T-helper 2 cell (primary cell): ENCODE measurements at places on chromosomes 12 and 14.

GRCh38 chr14:100256339-100256895 is 17.5 kb downstream of the YY1 start:
- DNase-seq, result no peak

DNA sequence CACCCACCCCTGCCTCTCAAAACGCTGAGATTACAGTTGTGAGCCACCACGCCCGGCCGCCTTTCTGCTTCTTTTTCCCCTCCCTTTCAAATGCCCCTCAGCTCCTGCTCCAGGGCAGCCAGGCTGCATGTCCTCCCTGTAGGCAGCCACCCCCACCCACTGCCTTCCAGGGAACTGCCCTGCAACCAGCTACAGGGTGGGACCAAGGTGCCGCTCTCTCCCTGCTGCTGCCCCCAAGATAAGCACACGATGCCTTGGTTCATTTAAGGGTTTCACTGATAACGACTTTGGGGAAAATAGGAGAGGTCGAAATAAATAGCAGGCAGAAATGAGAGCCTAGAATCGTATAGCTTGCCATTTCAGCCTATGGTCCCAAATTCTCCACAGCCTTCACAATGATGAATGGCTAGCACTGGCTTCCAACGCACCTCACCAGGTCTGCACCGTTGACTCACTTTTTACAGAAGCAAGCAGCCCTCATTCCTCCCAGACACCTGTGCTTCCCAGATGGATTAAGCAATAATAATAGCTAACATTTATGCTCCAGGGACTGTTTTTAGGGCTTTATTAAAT is 40.7 kb downstream of the ATG14 start:
- no peak for DNase-seq

GRCh38 chr12:119266963-119267362 is 67.6 kb upstream of the CCDC60 start:
- no peak for DNase-seq

GRCh38 chr12:130714591-130715149 is 1.4 kb downstream of the RIMBP2 start:
- DNase-seq, result no peak

GRCh38 chr14:37018571-37019240 is 153.7 kb downstream of the SLC25A21 start:
- no peak for DNase-seq

DNA sequence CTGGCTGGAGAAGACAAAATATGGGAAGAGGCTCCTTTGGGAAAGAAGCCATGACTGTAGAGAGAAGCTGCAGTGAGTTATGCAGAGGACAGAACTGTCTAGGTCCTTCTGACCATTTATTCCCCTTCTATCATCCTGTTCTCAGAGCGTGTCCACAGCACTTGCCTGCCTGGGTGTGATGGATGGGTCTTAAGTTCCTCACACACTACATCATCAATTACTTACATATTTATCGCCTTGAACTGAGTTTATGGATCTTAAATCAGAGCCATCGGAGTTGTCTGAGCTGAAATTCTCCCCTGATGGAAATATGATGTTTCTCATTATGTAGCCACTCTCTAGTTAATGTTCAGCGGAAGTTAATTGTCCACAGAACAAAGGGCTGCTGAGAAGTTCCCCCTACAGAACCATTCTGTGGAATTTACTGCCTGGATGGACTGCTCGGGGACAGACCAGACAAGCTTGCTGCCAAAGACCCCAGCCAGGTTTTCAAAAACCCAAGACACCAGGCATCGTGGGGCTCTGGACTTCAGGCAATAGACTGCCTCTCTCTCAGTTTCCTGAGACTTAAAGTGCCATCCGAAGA is 232.5 kb upstream of the NOS1 start:
- DNase-seq, result no peak

DNA sequence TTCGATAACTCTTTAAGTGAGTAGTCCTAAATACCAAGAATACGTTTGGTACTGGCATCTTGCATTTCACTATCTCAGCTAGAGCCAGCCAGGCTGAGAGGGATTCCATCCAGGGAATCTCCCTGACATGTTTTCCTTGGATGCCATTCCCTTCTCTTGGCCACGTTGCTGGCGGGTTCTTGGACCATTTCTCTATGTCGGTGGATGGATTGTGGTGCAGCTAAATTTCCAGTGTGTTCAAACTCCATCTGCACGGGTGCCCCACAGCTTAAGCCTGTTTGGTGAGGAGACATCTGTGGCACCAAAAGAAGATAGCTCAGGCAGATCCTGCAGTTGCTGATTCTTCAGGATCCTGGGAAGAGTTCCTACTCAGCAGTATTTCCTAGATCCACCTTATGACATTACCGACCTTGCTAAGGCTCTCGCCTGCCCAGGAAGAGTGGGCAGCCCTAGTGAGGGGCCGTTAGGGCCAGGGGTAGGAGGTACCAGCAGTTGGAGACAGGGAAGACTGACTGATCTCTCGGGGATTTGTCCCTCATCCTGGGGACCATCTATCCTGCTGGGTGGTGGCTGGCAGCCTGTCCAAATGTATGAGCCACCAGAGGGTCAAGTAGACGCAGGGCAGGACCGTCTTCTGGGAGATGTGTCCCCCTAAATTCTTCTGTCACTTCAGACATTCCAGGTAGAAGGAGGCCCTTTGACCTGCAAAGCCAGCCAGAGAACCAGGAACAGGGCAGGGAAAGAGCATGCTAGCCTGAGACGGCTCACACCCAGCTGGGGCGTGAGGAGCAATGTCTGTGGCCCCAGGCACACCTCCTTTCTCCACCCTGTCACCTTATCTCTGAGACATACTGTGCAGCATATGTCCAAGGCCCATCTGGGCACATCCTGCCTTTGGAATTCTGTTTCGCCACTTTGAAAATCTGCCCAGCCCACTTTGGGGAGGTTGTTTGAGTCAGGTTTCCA is 72.6 kb upstream of the CAPRIN2 start:
- DNase-seq, result no peak

DNA sequence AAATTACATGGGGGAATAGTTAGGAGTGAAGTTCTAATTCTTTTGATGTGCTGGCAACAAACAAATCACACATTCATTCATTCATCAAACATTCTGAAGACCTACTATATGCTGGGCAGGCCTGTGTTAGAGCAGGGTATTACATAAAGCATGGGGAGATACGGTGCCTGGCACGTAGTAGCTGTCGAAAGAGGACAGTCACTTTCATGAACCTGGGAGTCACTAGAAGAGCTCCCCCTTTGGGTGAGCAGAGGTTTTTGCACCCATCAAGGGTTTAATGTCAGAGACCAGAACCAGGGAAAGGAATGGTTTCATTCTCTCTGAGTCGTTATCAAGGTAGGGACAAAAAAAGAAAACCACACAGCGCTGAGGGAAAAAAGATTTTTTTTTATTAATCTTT is 10.0 kb downstream of the LHX5 start:
- DNase-seq, result no peak

DNA sequence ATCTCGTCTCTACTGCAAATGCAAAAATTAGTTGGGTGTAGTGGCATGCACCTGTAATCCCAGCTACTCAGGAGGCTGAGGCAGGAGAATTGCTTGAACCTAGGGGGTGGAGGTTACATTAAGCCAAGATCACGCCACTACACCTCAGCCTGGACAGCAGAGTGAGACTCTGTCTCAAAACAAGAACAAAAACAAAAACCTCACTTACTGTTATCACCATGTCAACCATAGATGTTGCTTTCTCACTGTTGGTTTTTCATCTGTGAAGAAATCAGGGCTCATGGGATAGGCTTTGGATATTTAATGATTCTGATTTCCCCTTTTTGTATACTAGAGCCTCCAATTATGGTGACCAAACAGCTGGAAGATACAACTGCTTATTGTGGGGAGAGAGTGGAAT is 49.7 kb upstream of the CHPT1 start:
- no peak for DNase-seq

DNA sequence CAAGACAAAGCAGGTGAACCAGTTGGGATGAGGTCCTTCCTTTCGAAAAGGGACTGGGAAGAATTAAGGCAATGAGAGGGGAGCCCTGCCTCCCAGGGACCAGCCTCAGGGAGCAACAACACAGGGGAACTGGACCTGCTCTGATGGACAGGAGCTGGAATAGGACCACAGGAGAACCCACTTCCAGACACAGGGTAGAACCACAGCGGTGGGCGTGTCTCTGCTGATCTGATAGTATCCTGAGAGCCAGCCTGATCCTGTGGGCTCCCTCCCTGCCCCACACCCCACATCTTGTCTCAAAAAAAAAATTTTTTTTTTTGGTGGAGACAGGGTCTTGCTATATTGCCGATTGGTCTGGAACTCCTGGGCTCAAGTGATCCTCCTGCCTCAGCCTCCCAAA is 13.6 kb upstream of the PLEK2 start:
- no peak for DNase-seq

GRCh38 chr12:48873096-48873495 is 7.4 kb upstream of the RND1 start:
- DNase-seq, result no peak

DNA sequence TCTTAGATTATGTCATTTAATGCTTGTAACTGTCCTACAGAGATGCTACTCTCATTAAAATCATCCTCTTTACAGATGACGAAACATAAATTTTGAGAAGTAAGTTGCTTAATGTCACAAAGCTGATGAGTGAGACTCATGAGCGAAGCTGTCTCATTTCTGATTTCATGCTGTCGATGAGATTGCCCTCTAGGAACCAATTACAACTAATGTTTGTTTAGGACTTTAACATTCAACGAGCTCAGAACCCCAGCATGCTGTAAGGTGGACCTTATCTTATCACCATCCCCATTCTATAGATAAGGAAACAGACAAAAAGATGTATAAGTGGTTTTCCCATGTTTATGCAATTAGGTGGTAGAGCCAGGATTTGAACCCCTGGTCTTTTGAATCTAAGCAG is 23.1 kb downstream of the BHLHE41 start:
- no peak for DNase-seq

GRCh38 chr12:26971963-26972362 is 33.7 kb downstream of the FGFR1OP2 start:
- peak; percentile 39 for DNase-seq
